ENCODE measurements at places on chromosomes 7 and 10. TPM values are rescaled to one million over a fixed set of nuclear protein-coding genes. Genes with fewer than 3 reads are reported as not detected.

GRCh38 chr10:18008986-18009385 is 57.3 kb downstream of the SLC39A12 start:
- no peaks in the 10 kb centered on the region for H3K36me3 ChIP-seq
- no peak overlapping the region for H3K27ac ChIP-seq
- H3K4me3 ChIP-seq = no peak overlapping the region
- no peaks in the 10 kb centered on the region for H3K4me1 ChIP-seq
- no peak for DNase-seq
- H3K27me3 ChIP-seq = no peaks in the 10 kb centered on the region

DNA sequence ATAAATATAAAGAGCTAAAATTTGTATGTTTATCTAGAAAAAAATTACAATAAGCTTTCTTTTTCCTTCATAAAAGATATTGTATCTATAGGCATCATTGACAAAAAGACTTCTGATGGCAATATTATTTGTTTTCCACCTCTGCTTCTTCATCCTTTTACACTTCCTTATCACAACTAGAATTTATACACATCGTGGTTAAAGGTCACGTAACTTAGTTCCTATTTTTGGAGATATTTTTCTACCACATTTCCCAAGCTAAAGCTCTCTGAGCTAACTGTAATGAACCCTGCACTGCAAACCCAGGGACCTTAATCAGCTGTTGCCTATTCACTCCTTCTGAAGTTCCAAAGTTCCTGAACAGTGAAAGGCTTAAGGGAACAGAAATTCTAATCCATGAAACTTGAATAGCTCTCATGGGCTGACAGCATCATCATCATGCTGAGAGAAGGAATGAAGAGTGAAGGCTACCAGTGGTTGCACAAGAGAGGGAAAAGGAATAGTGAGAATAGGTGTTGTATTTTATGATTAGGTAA is 106.1 kb upstream of the SLC13A1 start:
- H3K4me1 ChIP-seq = no peaks in the 10 kb centered on the region
- no peak overlapping the region for H3K27ac ChIP-seq
- H3K4me3 ChIP-seq = no peak overlapping the region
- DNase-seq = no peak

DNA sequence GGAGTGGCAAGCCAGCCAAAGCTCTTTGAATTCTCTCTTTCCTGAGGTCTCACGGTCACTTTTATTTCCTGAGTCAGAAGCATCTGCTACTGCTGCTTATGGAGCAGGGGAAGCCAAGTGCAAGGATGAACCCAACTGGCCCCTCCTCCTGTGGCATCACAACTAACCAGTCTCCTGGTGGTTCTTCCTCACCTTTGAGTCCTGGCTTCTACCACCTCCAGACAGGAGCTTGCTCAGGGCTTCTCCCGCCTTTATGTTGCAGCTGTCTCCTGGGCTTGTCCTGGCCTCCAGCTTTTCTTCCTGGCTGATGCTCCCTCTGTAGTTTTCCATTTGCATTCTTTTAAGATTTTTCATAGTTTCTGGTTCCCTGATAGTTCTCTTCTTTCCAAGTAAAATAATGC is 349.7 kb upstream of the NRP1 start:
- no peaks in the 10 kb centered on the region for H3K4me1 ChIP-seq
- DNase-seq = no peak
- H3K27ac ChIP-seq = no peak overlapping the region
- H3K36me3 ChIP-seq = no peaks in the 10 kb centered on the region
- H3K4me3 ChIP-seq = no peak overlapping the region
- no peaks in the 10 kb centered on the region for H3K27me3 ChIP-seq

- H3K27me3 ChIP-seq = no peaks in the 10 kb centered on the region
- H3K4me1 ChIP-seq = peaks cover 26% of the 10 kb centered on the region
- no peak for DNase-seq
- H3K27ac ChIP-seq = no peak overlapping the region
- H3K4me3 ChIP-seq = no peak overlapping the region
- peaks cover 9% of the 10 kb centered on the region for H3K36me3 ChIP-seq
Measured at GRCh38 chr7:5776894-5777660, 4.4 kb downstream of the RNF216 start.

GRCh38 chr10:24762966-24763623 is 39.4 kb upstream of the ARHGAP21 start:
- no peak overlapping the region for H3K27ac ChIP-seq
- no peaks in the 10 kb centered on the region for H3K36me3 ChIP-seq
- H3K4me3 ChIP-seq = no peak overlapping the region
- no peaks in the 10 kb centered on the region for H3K27me3 ChIP-seq

DNA sequence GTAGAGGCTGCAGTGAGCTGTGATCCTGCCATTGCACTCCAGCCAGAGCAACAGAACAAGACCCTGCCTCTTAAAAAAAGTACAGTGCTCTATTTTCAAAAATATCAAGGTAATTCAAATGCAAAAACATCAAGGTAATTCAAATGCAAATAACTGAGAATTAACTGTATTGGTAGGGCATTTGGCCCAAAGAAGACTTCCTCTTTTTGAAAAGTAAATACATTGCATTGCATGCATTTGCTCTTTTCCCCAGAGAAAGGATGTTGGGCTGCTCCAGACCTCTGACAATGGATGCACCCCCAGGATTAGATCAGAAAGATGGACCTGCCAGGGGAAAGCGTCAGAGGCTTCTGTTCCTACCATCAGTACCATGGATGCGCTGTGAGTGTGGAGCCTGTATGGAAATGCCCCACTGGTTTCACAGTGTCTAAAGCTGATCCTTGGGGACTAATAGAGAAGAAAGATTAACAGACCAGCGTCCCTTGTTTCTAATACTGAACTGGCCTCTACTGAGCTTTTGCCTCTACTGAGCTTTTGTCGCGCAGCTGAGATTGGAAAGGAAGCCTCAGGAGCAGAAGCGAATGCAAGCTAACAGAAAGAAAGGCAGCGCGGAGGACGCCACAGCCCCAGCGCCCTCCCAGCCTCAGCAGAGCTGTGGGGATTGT is 93.5 kb upstream of the LYZL2 start:
- H3K4me3 ChIP-seq = no peak overlapping the region
- H3K27me3 ChIP-seq = no peaks in the 10 kb centered on the region
- no peak overlapping the region for H3K27ac ChIP-seq
- H3K4me1 ChIP-seq = no peaks in the 10 kb centered on the region
- H3K36me3 ChIP-seq = no peaks in the 10 kb centered on the region
- no peak for DNase-seq

GRCh38 chr7:72781631-72782030 is 46.4 kb downstream of the TYW1B start:
- no peak overlapping the region for H3K27ac ChIP-seq
- no peak for DNase-seq
- no peak overlapping the region for H3K4me3 ChIP-seq
- peaks cover 7% of the 10 kb centered on the region for H3K4me1 ChIP-seq
- no peaks in the 10 kb centered on the region for H3K27me3 ChIP-seq
- H3K36me3 ChIP-seq = no peaks in the 10 kb centered on the region

The TRIM73 gene
- total RNA-seq = 4.4 TPM

The CDHR3 gene
- total RNA-seq = 1.4 TPM

The AP4M1 gene
- total RNA-seq = 16.8 TPM

The SPDYE1 gene
- total RNA-seq = not detected

The WDFY4 gene
- total RNA-seq = 26.5 TPM

The TSPAN12 gene
- 51.8 TPM for total RNA-seq

All from upper lobe of right lung (tissue), 1 donor.